Natural killer cell treated with Interleukin-12 subunit alpha and Interleukin-12 subunit beta and Interleukin-15 and Interleukin-18, amount 100 ng/mL, for 72 hours (primary cell): ENCODE measurements at places on chromosomes 2 and 18. TPM values are rescaled to one million over a fixed set of nuclear protein-coding genes. Genes with fewer than 3 reads are reported as not detected.

KCNF1 gene
- total RNA-seq, result not detected

SPHKAP gene
- total RNA-seq, result not detected

PID1 gene
- not detected for total RNA-seq

PSTPIP2 gene
- total RNA-seq, result 65.6 TPM

FOXD4L1 gene
- 0.17 TPM for total RNA-seq

KCNJ3 gene
- not detected for total RNA-seq

FEV gene
- not detected for total RNA-seq

GALR1 gene
- not detected for total RNA-seq

LMAN1 gene
- total RNA-seq, result 146 TPM

GRCh38 chr2:77336013-77336412 lies 186.2 kb downstream of the LRRTM4 start:
- no peaks in the 10 kb centered on the region for H3K4me1 ChIP-seq
- DNase-seq, result no peak
- H3K27ac ChIP-seq, result no peak overlapping the region

- H3K27ac ChIP-seq, result no peak overlapping the region
- H3K4me3 ChIP-seq, result no peak overlapping the region
- H3K36me3 ChIP-seq, result no peaks in the 10 kb centered on the region
Observed at GRCh38 chr18:6708890-6709289, 20.6 kb upstream of the ARHGAP28 start.

DNA sequence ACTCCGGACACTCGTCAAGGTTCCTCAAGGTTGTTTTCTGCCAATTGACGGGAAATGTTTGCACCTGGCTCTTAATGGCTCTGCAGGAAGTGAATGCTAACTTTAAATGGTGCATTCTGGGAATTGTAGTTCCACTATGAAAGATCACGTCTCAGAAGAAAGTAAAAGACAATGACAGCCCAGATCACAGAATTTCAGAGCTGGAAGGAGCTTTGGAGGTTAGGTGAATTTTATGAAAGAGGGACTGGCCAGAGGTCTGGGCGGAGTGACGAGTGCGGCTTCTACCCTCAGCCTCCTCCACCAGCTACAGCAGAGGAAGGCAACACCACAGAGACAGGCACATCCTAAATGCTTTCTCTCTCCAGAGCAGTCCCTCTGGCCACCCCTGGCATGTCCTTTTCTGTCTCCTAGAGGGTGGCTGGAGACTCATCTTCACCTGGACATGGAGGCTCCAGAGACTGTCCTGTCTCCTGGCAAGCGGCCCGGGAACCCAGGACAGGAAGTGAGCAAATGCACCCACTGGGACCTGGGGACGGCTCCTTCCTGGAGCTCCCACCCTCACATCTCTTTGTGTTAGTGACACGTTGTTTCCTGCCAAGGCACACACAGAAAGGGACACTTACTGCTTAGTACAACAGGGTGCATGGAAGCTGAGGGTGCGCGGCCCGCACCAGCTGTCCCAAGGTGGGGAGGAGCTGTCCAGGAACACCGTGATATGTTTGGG lies 19.4 kb downstream of the THAP4 start:
- H3K4me1 ChIP-seq, result peaks cover 30% of the 10 kb centered on the region
- H3K27ac ChIP-seq, result peak overlapping the region; percentile 91
- no peak for DNase-seq
- H3K27me3 ChIP-seq, result no peaks in the 10 kb centered on the region

- peaks cover 29% of the 10 kb centered on the region for H3K27me3 ChIP-seq
- H3K36me3 ChIP-seq, result no peaks in the 10 kb centered on the region
- H3K27ac ChIP-seq, result no peak overlapping the region
- DNase-seq, result no peak
Observed at GRCh38 chr2:235053651-235054050, 101.8 kb downstream of the SH3BP4 start.

DNA sequence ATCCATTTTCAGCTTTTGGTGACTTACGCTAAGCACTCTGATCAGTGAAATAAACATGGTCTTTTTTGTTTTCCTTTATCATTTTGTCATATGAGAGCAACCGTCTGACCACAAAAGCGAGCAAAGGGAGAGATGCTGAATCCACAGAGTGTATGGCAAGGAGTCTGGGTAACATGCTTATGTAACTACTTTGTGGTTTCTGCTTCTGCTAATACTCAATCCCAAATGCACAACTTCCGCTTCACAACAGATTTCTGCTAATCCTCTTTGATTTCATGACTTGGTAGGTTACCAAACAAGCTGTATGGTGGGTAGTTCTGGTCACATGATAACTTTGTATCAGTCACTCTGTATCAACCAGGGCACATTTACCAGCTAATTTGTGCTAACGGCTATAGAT lies 908.4 kb upstream of the CRIM1 start:
- no peak for DNase-seq
- H3K27ac ChIP-seq, result no peak overlapping the region
- no peaks in the 10 kb centered on the region for H3K4me1 ChIP-seq
- H3K27me3 ChIP-seq, result no peaks in the 10 kb centered on the region
- no peak overlapping the region for H3K4me3 ChIP-seq

- peaks cover 3% of the 10 kb centered on the region for H3K4me1 ChIP-seq
- H3K27me3 ChIP-seq, result peaks cover 35% of the 10 kb centered on the region
- DNase-seq, result no peak
- no peak overlapping the region for H3K27ac ChIP-seq
- H3K4me3 ChIP-seq, result no peak overlapping the region
- H3K36me3 ChIP-seq, result peaks cover 17% of the 10 kb centered on the region
Observed at GRCh38 chr2:378364-378763, 90.5 kb upstream of the ALKAL2 start.

GRCh38 chr2:81706856-81707255 lies 1402.3 kb upstream of the LRRTM1 start:
- H3K4me1 ChIP-seq, result no peaks in the 10 kb centered on the region
- H3K27me3 ChIP-seq, result no peaks in the 10 kb centered on the region
- no peak overlapping the region for H3K4me3 ChIP-seq

DNA sequence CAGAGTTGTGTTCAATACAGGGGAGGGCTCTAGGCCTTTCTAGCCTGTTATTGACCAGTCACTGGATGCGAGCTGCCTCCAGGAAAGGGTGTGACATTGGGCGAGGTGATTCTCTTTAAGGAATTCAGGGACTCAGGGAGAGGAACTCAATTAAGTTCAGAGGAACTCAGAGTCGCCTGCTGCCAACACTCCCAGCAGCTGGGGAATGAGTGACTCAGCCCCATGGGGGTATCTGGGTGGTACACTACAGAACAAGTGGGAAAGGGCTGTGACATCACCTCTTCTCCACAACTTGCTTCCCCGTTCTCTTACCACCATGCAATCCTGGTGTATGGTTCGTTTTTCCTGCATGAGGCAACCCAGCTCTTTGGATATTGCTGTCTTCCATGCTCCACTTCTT lies 50.4 kb upstream of the CYRIA start:
- H3K27me3 ChIP-seq, result no peaks in the 10 kb centered on the region
- no peaks in the 10 kb centered on the region for H3K36me3 ChIP-seq
- DNase-seq, result no peak
- no peak overlapping the region for H3K4me3 ChIP-seq
- H3K4me1 ChIP-seq, result peaks cover 8% of the 10 kb centered on the region
- no peak overlapping the region for H3K27ac ChIP-seq

DNA sequence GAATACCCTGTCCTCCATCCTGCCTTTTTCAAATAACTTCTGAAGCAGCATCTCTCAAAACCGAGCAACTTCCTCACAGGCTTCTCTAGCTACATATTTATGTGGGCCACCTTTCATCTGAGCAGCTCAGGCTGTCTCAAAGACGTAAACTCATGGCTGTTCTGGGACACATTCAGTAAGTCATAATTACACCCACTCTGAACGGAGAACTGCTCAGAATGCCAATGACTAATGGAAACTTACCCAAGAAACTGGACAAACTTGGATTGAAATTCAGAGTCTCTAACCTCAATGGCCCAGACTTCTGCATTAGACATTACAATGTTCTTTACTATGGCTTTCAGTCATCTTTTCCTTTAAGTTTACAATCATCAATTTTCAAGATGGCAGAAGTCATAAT lies 145.2 kb downstream of the RAD51AP2 start:
- H3K36me3 ChIP-seq, result no peaks in the 10 kb centered on the region
- H3K27me3 ChIP-seq, result no peaks in the 10 kb centered on the region
- H3K4me3 ChIP-seq, result no peak overlapping the region
- H3K4me1 ChIP-seq, result no peaks in the 10 kb centered on the region
- no peak overlapping the region for H3K27ac ChIP-seq
- DNase-seq, result no peak

DNA sequence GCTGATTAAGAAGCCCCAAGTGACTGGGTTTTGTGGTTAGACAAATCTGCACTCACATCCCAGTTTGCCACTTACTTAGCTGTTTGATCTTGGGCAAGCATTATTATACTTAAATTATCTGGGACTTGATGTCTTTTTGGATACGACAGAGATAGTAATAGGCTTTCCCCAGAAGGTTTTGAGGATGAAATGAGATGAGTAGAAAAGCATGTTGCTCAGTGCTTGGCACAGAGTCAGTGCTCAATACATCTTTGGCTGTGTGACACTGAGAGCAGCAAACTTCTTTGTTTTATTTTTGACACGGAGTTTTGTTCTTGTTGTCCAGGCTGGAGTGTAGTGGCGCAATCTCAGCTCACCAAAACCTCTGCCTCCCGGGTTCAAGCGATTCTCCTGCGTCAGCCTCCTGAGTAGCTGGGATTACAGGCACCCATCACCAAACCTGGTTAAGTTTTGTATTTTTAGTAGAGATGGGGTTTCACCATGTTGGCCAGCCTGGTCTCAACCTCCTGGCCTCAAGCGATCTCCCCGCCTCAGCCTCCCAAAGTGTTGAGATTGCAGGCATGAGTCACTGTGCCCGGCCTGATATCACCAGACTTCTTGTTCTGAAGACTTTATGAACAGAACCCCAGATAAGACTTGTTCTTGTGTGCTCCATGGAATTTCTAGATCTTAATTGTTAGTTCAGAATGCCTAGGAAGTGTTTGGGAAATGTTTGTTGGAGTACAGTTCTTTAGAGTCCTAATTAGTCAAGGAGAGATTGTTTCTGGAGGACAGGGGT lies 521.2 kb downstream of the SLC4A3 start:
- no peaks in the 10 kb centered on the region for H3K36me3 ChIP-seq
- H3K4me1 ChIP-seq, result no peaks in the 10 kb centered on the region
- H3K27me3 ChIP-seq, result no peaks in the 10 kb centered on the region
- H3K27ac ChIP-seq, result no peak overlapping the region
- no peak for DNase-seq
- H3K4me3 ChIP-seq, result no peak overlapping the region

DNA sequence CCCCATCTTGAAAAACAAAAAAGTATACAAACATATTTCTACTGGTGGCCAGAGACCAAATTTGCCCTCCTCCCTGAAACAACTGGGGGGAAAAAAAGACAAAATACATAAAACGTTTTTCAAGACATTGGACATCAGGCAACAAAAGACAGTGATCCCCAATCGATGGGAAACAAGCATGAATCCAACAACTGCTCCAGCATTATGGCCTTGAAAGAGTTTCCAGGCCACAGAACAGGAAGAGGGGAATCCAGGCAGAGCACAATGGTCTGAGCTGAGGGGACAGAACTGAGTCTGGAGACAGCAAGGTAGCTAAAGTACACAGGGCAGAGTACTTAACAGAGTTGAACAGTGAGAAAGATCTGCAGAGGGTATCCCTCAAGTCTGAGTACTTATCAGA lies 4.4 kb downstream of the CCDC88A start:
- peaks cover 29% of the 10 kb centered on the region for H3K4me1 ChIP-seq
- DNase-seq, result no peak

GRCh38 chr2:105847056-105847455 lies 102.3 kb downstream of the NCK2 start:
- H3K4me1 ChIP-seq, result peaks cover 26% of the 10 kb centered on the region
- no peaks in the 10 kb centered on the region for H3K27me3 ChIP-seq
- no peaks in the 10 kb centered on the region for H3K36me3 ChIP-seq

DNA sequence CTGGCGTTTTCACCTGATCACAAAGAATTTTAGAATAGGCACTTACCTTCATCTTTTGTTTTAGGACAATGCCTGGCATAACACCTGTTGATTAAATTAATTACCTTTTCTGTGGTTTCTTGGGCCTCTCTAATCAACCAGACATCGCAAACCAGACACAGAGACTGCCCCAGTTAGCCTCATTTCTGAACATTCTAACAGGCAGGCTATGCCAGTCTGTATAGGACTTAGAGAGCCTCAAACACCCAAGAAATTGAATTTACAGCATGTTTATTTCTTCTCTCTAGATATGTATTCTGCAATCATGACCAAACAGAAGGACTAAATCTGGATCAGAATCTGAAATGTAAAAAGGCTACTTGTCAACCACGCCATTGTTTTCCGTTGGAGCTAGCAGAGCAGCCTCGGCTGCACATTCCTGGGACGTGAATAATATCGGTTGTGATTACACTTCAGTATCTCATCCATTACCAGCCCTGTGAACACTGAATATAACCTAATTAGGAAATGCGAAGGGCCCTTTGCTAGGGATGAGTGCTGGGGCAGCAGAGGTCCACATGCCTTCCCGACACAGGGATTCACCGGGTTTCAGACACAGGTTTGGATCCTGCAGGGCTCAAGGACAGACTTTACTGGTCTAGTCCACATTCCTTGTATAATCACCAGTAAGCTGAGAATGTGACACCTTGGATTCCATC lies 17.5 kb upstream of the CDC42EP3 start:
- peaks cover 9% of the 10 kb centered on the region for H3K36me3 ChIP-seq
- no peak overlapping the region for H3K27ac ChIP-seq
- no peaks in the 10 kb centered on the region for H3K27me3 ChIP-seq
- peaks cover 13% of the 10 kb centered on the region for H3K4me1 ChIP-seq
- no peak overlapping the region for H3K4me3 ChIP-seq

GRCh38 chr2:159793326-159793725 lies 4.7 kb downstream of the CD302 start:
- no peak overlapping the region for H3K4me3 ChIP-seq
- H3K27me3 ChIP-seq, result peaks cover 6% of the 10 kb centered on the region
- no peak overlapping the region for H3K27ac ChIP-seq
- peaks cover 10% of the 10 kb centered on the region for H3K4me1 ChIP-seq
- no peaks in the 10 kb centered on the region for H3K36me3 ChIP-seq

DNA sequence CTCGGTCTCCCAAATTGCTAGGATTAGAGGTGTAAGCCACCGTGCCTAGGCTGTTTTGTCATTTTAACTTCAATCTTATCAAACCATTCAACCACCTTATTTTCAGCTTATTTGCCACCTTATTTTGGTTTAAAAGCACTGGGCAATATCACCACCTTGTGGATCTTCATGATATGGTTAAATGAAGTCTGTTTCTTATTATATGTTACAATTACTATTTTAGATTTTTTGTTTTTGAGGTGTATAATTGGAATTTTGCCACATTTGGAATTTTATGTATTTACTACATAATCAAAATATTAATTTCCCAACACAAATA lies 43.8 kb upstream of the SCN9A start:
- H3K27me3 ChIP-seq, result no peaks in the 10 kb centered on the region
- no peaks in the 10 kb centered on the region for H3K36me3 ChIP-seq
- no peak overlapping the region for H3K4me3 ChIP-seq
- no peaks in the 10 kb centered on the region for H3K4me1 ChIP-seq
- DNase-seq, result no peak
- no peak overlapping the region for H3K27ac ChIP-seq

DNA sequence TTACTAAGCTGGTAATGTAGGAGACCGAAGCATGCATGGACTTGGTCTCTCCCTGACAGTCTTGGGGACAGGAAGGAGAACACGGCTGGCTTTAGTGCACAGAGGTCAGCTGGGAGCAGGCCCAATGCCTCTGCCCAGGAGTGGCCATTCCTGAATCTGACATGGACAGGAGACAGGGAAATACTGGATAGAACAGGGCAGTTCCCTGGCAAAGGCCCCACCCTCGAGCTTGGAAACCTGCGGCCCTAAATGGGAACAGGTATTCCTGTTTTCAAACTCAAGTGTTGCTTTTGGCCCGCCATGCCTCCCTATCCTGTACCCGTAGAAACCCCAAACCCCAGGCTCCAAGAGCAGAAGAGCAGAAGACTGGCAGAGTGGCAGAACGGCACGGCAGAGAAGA lies 107.4 kb downstream of the ZNF516 start:
- H3K27ac ChIP-seq, result no peak overlapping the region
- no peaks in the 10 kb centered on the region for H3K27me3 ChIP-seq
- H3K4me1 ChIP-seq, result peaks cover 46% of the 10 kb centered on the region
- DNase-seq, result no peak
